Aorta (tissue), 5 donors: ENCODE measurements at places on chromosomes 7 and 10. TPM values are rescaled to one million over a fixed set of nuclear protein-coding genes. Genes with fewer than 3 reads are reported as not detected.

Gene SH2D4B
- polyA plus RNA-seq, result not detected

Gene ATG9B
- polyA plus RNA-seq, result not detected

Gene CCT6A
- polyA plus RNA-seq, result 115 TPM

Gene CFAP43
- not detected for polyA plus RNA-seq

Gene GHRHR
- not detected for polyA plus RNA-seq

Gene KAZALD1
- 20.7 TPM for polyA plus RNA-seq

Gene AKR1C8
- polyA plus RNA-seq, result not detected

Gene LIPM
- not detected for polyA plus RNA-seq

Gene CALML3
- polyA plus RNA-seq, result 0.10 TPM

Gene ST7
- 24.2 TPM for polyA plus RNA-seq

Gene KNDC1
- polyA plus RNA-seq, result 0.05 TPM

Gene HOGA1
- 4.0 TPM for polyA plus RNA-seq

Gene OR6V1
- polyA plus RNA-seq, result not detected

Gene AMZ1
- 0.13 TPM for polyA plus RNA-seq

Gene WDFY4
- 1.9 TPM for polyA plus RNA-seq

Gene RAPGEF5
- 8.4 TPM for polyA plus RNA-seq

Gene CRHR2
- polyA plus RNA-seq, result not detected

Gene MEIG1
- polyA plus RNA-seq, result not detected

Gene ERVW-1
- not detected for polyA plus RNA-seq

Gene CYP3A4
- polyA plus RNA-seq, result not detected

Gene CYP2W1
- polyA plus RNA-seq, result not detected

Gene PARG
- polyA plus RNA-seq, result 6.9 TPM

Gene EVX1
- polyA plus RNA-seq, result not detected

Gene IKZF1
- polyA plus RNA-seq, result 2.5 TPM

Gene WAPL
- polyA plus RNA-seq, result 14.1 TPM

Gene ZNF365
- polyA plus RNA-seq, result 1.3 TPM

Gene MYO1G
- 1.4 TPM for polyA plus RNA-seq

Gene IL2RA
- polyA plus RNA-seq, result 4.1 TPM

Gene CC2D2B
- 0.13 TPM for polyA plus RNA-seq
